ENCODE measurements at places on chromosomes 3 and 15.

DNA sequence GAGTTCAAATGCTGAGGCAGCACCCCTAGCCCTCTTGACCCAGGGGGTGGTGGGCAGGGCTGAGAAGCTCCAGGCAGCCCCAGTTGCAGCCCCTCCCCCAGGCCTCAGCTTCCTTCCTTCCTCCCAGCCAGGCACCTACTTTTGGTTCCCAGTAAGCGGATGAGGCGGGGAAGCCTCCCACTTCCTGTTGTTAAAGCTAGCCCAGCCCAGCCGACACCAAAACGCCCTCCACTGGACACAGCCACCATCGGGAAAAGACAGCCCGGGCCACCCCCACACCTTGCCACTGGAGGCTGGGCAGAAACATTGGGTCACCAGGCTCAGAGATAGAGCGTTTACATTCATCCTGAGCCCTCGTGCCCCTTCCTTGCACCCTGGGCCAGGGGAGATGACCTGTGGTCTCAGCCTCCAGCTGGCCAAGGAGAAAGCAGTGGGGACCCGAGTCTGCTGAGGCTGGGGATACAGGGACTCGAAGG, 3.5 kb downstream of the DUSP7 start:
- no peak for DNase-seq

GRCh38 chr3:139653582-139653981, 24.2 kb downstream of the NMNAT3 start:
- no peak for DNase-seq

DNA sequence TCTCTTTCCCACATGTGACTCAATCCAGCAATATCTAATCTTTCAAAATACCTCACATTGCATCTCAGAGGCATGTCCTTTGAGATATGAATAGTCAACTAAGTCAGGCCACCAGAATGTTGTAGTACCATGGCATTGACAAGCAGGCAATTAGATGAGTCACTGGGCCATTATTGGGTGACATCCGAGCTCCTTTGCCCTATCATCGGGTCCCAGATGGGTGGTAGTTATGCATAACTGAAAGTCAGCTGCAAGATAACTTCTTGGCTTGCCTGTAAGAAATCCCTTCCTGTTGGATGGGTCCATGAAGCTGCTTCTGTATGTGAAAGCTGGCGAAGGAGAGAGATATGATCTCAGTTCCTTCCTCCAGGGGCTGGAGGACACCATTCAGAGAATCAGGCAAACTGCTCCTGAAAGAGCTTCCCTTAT, 32.8 kb downstream of the ARRDC4 start:
- no peak for DNase-seq

DNA sequence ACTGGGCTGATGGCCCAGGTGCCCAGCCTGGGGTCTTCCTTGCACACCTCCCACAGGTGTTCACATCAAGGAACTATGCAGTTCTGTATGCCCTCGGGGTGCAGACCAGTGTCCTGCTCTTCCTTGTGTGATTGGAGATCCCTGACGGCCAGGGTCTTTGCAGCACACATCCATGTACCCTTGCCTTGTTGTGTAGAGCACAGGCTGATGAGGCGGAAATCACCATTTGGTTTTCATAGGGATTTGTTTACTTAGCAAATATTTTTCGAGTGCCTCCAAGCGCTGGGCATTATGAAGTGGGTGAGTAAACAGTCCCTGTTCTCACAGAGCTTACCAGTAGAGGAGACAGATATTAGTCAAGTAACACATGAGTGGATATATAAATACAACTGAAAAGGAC, 209.3 kb upstream of the UMPS start:
- no peak for DNase-seq

GRCh38 chr3:63998852-63999754, 24.2 kb downstream of the PSMD6 start:
- no peak for DNase-seq

GRCh38 chr3:69092030-69092516, 7.3 kb downstream of the ARL6IP5 start:
- no peak for DNase-seq

GRCh38 chr3:43028678-43029490, 49.8 kb downstream of the GASK1A start:
- no peak for DNase-seq

DNA sequence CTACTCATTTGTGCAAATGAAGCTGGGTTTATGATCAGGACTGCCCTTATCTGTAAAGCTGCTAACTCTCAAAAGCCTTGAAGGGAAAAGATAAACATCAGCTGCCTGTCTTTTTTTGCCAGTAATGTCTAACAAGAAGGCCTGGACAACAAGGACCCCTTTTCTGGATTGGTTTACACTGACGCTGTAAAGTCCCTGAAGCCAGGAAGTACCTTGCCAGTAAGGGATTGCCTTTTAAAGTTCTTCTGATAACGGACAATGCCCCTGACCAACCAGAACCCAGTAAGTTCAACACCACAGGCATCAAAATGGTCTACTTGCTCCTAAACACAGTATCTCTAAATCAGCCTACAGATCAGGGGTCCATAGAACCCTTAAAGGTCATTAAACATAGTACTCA, 178.0 kb downstream of the PCCB start:
- DNase-seq: no peak

GRCh38 chr3:157151151-157151550, 8.8 kb downstream of the CCNL1 start:
- DNase-seq: no peak

DNA sequence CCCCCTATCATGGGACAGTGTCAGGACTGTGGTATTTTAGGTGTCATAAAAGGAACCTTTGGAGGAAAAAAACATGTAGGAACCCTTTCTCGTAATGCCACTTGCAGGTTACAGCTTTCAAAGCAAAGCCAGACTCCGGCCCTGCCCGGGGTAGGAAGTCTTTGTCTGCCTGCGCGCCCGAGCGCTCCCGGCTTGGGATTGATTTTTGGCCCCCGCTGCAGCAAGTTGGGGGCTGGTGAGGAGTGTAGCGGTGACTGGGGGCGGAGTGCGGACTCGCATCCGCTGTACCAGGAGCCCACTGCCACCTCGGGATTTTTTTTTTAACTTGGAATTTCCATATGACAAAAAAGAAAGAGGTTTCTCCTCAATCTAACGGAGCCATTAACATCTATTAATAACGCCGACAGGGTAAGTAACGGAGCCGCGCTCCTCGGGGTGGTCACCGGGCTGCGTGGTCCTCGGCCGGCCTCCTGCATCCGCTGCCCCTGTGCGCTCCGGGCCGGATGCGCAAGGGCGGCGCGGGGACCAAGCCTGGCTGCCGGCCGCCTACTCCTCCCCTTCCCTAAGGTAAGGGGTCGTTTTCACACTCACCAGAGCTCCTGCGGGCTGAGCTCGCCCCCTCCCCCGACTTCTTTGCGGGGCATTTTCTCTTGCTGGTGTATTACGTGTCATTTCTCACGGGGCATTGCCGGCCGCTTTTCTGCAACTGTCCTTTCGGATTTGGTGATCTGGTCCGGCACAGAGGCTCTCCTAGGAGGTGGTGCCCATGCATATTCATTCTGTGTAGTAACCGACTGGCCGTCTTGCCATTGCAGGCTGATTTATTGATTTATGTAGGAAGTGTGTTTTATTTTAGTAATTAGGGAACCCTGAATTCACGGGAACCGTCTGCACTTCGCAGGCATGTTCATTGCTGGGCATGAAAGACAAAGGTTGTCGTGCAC, 219.8 kb upstream of the TOPAZ1 start:
- peak; percentile 67 for DNase-seq

DNA sequence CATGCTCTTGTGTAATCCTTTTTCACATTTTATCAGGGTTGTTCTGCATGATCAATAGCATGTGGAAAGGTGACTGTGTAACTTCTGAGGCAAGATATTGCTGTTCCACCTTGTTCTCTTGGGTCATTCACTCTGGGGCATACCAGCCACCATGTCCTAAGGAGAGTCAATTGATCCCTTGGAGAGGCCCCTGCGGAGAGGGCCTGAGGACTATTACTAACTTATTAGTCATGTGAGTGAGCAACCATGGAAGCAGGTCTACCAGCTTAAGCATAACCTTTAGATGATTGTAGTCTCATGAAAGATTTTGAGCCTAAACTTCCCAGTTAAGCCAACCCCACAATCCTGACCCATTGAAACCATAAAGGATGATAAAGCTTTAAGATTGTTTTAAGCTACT, 22.0 kb upstream of the COL6A5 start:
- DNase-seq: no peak

DNA sequence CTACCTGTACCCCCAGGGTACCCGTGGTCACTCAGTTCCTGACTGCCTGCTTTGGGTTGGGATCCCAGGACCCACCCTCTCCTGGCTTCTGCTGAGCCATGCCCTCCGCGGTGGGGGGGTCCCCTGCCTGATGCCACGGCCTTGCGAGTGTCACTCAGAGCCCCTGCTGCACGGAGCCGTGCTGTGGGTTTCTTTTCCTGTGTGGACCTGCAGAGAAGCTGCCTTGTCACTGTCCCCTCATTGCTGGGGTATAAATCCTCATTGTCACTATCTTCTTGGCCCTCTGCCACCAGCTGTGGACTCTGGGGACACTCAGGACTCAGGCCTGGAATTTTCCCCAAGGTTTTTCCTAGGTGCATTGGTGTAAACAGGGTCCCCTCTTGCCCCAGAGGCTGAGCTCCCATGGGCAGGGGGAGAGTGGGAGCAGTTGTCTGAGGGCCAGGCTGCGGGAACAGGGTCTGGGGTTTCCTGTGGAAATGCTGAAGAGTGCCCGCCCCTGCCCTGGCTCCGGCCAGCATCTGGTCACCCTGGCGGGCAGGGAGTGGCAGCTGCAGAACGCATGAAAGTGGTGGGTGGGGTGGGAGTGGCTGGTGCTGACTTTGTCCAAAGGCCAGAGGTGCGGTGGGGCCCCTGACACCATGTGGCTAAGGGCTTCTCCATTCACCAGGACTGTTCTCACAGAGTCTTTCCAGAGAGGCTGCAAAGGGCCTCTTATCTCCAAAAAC, 191.7 kb downstream of the GOLGA6L6 start:
- no peak for DNase-seq

DNA sequence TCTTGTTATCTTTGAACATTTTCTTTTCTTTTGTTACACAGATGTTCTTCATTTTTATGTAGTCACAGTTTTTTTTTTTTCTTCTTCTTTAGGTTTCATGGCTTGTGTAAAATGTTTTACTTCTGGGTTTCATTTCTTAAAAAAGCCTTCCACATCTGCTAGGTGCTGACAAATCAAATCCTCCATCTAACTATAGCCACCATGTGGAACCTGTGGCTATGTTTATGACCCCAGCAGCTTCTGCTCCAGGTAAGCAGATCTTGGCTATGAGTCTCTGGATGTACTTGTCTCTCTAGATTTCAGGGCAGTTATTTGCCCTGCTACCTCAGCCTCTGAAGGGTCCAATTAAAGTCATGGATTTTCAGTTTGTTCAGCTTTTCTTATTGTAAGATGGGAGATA, 44.5 kb downstream of the OXSM start:
- no peak for DNase-seq

GRCh38 chr3:66747696-66748095, 246.9 kb upstream of the LRIG1 start:
- no peak for DNase-seq

GRCh38 chr3:9503283-9503682, 50.3 kb downstream of the LHFPL4 start:
- DNase-seq: peak; percentile 87

DNA sequence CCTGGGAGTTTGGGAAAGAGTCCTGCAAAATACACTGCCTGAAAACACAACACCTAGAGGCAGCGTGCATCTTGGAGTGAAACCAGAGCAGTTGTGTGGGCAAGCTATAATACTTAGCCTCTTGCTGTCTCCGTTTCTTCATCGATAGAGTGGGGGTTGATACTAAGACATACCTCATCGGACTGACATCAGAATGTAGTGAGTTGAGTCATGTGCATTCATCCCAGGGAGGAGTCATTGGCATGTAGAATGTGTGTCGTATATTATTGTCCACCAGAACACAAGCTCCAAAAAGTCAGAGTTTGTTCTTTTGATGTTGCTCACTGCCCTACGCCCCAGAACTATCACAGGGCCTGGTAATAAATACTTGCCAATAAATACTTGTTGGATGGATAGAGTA, 4.3 kb downstream of the SNTN start:
- no peak for DNase-seq

GRCh38 chr15:53472883-53473282, 286.6 kb downstream of the WDR72 start:
- DNase-seq: no peak

GRCh38 chr3:125434582-125435011, 59.5 kb upstream of the ZNF148 start:
- no peak for DNase-seq

- no peak for DNase-seq
Measured at GRCh38 chr3:174644287-174644686, 214.8 kb upstream of the NAALADL2 start.

DNA sequence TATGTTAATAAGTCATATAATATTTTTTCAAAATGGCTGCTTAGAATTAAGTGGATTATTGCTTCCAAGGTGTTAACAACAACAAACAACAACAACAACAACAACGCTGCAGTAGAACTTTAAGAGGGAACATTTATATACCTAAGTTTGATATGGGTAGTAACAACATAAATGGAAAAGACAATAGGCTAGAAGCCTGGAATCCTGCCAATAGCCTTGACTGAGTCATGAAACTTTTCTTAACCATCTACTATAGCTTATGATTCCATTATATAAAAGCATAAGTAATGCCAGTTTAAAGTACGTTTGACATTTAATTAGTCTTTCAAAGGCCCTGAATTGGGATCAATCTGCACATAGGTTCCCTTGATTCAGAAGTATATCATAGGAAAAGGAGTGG, 31.2 kb downstream of the SATB1 start:
- no peak for DNase-seq

DNA sequence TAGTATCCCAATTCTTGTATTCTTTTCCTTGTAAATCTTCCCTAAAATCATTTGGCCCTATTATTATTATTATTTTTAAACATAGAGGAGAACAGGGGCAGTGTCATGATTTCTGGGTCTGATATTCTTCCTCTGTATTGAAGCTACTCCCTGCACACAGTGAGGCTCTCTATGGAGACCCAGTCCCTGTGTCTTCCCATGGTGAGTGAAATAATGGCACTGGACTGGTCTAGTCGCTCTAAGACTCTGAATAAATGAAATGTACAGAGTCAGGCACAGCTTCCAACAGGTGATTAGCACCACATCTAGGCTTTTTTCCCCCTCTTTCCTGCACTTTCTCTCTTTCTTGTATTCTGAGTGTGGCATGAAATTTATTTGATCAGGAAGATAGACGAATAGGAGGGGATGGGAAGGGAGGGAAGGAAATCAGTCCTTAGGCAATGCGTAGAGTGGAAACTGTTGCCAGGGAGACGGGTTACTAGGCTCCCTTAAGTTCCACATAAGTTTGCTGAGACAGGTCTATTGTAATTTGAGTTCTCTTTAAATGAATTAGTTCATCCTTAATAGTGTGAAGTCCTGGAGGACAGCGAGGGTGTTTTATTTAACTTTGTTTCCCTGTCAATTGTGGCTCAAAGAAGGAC, 49.0 kb upstream of the NDN start:
- DNase-seq: no peak

- DNase-seq: no peak
Measured at GRCh38 chr15:97126553-97127233, 796.2 kb downstream of the NR2F2 start.

All from glutamatergic neuron (in vitro differentiated cells).